ENCODE measurements at places on chromosomes 5 and 9. TPM values are rescaled to one million over a fixed set of nuclear protein-coding genes. Genes with fewer than 3 reads are reported as not detected.

Gene HAND1
- total RNA-seq = 23.4 TPM

Gene EIF4E1B
- not detected for total RNA-seq

Gene CANX
- 471 TPM for total RNA-seq

Gene GRXCR2
- total RNA-seq = 9.6 TPM

Gene PRDM9
- not detected for total RNA-seq

Gene UBE2D2
- 114 TPM for total RNA-seq

Gene FBP2
- total RNA-seq = 0.27 TPM

Gene PLAC8L1
- total RNA-seq = not detected

Gene PCDHGB2
- total RNA-seq = 9.2 TPM

Gene PCDHGA11
- total RNA-seq = 5.1 TPM

Gene AFAP1L1
- 42.2 TPM for total RNA-seq

Gene RELL2
- total RNA-seq = 0.86 TPM

Gene OMD
- 4.2 TPM for total RNA-seq

Gene COL5A1
- 12.7 TPM for total RNA-seq

Gene MOB3B
- 1.5 TPM for total RNA-seq

Gene GRHPR
- 109 TPM for total RNA-seq

Gene ZMYND19
- total RNA-seq = 12.0 TPM

Gene ZNF658
- 12.1 TPM for total RNA-seq

Gene KDM4C
- 14.2 TPM for total RNA-seq

Gene C5orf52
- total RNA-seq = not detected

Gene GPR151
- not detected for total RNA-seq

Gene MXD3
- total RNA-seq = 2.5 TPM

Gene FIBCD1
- 0.59 TPM for total RNA-seq

Gene SPATA31A3
- total RNA-seq = not detected

Gene CNTFR
- total RNA-seq = 7.8 TPM

Gene TSLP
- 4.5 TPM for total RNA-seq

Gene LECT2
- not detected for total RNA-seq

Gene RHOBTB3
- total RNA-seq = 81.1 TPM

Gene ARAP3
- 12.5 TPM for total RNA-seq

Gene SPINK7
- total RNA-seq = not detected

Gene LHX3
- not detected for total RNA-seq

Gene PPP2R2B
- total RNA-seq = 0.19 TPM

Gene SYNPO
- total RNA-seq = 645 TPM

Gene ZNF618
- total RNA-seq = 2.0 TPM

Gene HMCN2
- total RNA-seq = 5.2 TPM

Gene ENC1
- total RNA-seq = 2.3 TPM

Gene PCDHB5
- total RNA-seq = 1.3 TPM

Gene ENHO
- total RNA-seq = 0.48 TPM

Gene CDH6
- total RNA-seq = 3.1 TPM

Gene TERT
- total RNA-seq = not detected

Gene PTCD2
- total RNA-seq = 18.6 TPM

Gene UBE2QL1
- total RNA-seq = 22.8 TPM

Gene GMCL2
- total RNA-seq = not detected

Gene ACTBL2
- not detected for total RNA-seq

Gene NMRK1
- total RNA-seq = 17.3 TPM

Gene KLHL3
- 22.3 TPM for total RNA-seq

Gene BTNL3
- not detected for total RNA-seq

Gene PDE6A
- total RNA-seq = 0.08 TPM

Gene OR5C1
- not detected for total RNA-seq

Gene TMEM250
- total RNA-seq = 16.4 TPM

Gene QRFP
- total RNA-seq = not detected

Gene EQTN
- not detected for total RNA-seq

Gene CYSRT1
- total RNA-seq = not detected

Gene NUTM2G
- not detected for total RNA-seq

Gene IL3
- not detected for total RNA-seq

Gene KIAA1958
- 3.9 TPM for total RNA-seq

Gene COL23A1
- total RNA-seq = 18.8 TPM
